ENCODE measurements at places on chromosomes 1 and 21.

DNA sequence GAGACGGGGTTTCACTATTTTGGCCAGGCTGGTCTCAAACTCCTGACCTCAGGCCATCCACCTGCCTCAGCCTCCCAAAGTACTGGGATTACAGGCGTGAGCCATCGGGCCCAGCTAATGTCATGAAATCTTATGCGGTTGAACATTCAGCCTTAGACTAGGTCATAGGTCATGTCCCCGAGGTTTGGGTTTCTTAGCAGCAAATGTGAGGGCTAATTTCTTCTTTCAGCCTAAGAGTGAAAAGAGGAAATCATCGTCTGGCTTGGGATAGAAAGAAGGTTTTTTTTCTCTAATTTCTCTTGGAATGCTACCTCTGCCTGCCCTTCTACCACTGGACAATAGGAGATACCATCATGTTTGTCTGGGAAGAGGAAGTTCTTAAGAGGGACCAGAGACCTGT, 18.0 kb upstream of the PIK3CD start:
- no peak for DNase-seq

DNA sequence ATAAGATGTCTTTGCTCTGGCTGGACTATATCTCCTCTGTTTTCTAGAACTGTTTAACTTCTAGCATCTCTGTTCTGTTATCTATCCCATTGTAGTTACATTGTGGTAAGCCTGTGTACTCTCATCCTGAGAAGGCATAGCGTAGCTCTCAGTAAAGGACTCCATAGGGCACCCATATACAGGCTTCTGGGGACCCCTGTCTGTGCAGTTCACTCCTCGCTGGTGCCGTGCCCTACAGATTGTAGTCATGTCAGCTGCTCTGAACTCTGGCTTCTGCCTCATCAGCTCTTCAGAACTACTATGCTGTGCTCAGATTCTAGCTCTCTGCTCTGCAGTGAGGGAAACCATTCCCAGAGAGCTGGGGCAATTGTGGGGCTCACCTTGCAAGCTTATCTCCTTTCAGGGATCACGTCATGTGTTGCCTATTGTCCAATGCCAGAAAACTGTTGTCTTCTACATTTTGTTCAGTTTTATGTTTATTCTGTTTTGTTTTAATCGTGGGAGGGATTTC, 181.3 kb upstream of the USP24 start:
- no peak for DNase-seq

- DNase-seq = no peak
Measured at GRCh38 chr1:51240084-51240483, 4.0 kb downstream of the RNF11 start.

DNA sequence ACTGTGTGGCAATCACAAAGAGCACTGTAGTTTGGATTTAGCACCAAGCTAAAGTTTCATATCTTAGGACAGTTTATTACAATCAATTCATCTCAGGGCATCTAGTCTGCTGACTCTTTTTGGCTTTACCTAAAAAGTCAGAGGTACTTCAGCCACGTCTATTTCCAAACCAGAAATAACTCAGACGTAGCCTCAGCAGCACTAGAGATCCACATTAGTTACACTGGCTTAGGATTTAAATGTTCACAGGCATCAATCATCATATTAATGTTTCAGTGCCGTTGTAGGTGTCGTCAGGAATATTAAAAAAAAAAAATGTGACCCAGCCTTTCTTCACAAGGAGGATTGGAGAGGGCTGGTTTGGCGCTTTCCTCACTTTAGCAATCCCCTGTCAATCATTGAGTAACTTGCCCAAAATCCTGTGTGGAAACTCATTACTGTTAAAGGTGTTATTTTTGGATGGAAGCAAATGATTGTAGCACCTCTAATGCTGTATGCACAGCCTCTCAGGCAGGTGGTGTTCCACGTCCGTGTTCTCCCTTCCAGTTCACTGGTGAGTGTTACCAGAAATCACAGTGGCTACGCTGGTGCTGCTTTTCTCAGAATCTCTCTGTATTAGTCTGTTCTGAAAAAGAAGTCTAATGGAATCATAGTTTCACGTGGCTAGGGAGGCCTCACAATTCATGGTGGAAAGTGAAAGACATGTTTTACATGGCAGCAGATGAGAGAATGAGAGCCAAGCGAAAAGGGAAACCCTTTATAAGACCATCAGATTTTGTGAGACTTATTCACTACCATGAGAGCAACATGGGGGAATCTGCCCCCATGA, 45.4 kb downstream of the NEK7 start:
- no peak for DNase-seq

DNA sequence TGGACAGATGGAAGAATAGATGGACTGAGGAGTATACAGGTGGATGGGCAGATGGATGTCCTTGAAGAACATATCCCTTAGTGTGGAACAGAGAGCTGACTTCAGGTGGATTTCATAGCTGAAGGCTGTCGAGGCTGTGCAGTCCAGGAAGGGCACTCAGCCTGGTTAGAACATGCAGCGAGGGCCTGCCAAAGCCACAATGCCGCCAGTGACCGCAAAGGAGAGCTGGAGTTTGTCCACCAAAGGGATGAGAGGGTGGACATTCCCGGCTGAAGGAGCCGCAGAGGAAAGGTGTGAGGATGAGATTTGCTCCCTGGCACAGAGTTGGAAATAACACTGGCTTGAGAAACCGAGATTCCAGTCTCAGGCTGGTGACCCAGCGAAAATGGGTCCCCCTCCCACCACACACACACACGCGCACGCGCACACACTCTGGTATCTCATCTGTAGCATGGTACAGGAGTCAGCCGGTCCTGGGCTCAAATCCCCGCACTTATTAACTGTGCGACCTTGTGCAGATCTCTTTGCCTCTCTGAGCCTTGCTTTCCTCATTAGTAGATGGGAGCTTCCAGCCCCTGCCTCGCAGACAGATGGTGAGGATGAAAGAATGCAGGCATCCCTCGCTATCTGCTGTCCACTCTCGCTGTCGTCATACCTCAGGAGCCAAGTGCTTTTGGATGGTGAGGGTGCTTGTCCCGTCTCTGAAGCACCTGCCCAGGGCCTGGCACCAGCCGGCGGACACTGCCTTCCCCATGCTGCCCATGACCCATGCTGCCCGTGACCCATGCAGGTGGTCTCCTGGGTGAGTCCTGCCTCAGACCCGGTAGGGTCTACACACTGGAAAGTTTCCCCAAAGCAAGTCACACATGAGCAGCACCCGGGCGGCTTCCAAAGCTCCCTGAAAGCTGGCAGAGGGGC, 26.8 kb upstream of the EFHD2 start:
- no peak for DNase-seq

- no peak for DNase-seq
Measured at GRCh38 chr1:4224684-4225467, 324.8 kb upstream of the C1orf174 start.

DNA sequence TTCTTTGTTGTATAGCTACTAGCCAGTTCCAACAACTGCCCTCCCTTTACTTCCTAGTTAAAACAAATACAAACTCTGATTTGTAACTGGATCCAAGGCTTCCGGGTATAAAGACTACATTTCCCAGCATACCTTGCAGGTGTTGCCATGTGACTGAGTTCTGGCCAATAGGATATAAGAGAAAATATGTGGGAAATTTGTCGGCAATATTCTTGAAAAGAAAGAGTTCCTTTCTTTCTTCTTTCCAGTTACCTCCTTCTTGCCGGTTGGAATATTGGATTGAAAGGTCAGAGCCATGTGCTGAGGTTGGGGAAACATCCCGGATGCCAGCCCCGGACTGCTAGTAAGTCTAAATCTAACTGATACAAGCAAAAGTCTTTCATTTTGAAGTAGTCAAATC, 23.0 kb upstream of the ZBTB40 start:
- no peak for DNase-seq

- DNase-seq = no peak
Measured at GRCh38 chr1:228870041-228870713, 134.9 kb downstream of the RHOU start.

- DNase-seq = no peak
Measured at GRCh38 chr1:33043267-33044092, 6.8 kb upstream of the AK2 start.

- DNase-seq = no peak
Measured at GRCh38 chr1:75472089-75472970, 138.6 kb downstream of the SLC44A5 start.
